Activated CD4-positive, alpha-beta T cell treated with anti-CD3 and anti-CD28 coated beads for 4 hours (primary cell): ENCODE measurements at places on chromosomes 3 and 15.

- DNase-seq: no peak
Measured at GRCh38 chr3:119601154-119601553, 3.5 kb downstream of the PLA1A start.

DNA sequence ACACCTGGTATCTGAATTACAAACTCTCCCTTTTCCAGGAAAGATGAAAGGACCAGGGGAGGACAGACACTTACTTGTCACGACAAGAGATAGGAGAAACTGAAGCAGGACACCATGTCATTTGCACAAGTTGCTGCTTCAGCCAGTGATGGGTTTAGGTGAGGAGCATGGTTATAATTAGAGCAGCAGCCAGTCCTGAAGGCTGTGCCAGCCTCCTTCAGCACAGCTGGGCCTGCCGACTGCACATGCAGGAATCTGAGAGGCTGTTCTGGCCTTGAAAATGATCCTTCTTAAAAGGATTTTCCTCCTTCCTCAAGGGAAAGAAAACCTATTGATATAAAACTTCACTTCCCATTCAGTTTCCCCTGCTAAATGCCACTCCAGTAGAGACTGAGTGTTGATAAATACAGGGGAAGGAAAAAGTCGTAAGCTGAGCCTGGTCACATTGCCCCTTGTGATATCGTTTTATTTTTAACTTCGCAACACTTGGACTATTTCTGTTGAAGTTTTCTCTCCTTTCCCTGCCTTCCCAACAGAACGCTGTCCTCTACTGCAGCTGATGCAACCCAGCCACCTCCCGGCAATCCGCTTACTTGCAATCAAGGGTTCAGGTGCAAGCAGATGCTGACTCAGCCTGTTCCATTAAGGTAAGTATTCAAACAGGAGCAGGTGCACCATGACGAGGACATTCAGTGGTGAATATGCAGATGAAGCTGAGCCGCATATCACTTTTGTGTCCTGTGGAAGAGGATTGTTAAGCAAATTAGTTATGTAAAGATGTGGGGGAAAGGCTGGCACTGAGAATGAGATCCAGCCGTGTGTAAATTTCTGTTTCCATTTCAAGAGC is at the start of gene FBXO40:
FBXO40 (plus strand) TSS at position 524 of the 847 bp plus-strand sequence. CDS start 27,197 bp downstream, outside the sequence.
- no peak for DNase-seq

DNA sequence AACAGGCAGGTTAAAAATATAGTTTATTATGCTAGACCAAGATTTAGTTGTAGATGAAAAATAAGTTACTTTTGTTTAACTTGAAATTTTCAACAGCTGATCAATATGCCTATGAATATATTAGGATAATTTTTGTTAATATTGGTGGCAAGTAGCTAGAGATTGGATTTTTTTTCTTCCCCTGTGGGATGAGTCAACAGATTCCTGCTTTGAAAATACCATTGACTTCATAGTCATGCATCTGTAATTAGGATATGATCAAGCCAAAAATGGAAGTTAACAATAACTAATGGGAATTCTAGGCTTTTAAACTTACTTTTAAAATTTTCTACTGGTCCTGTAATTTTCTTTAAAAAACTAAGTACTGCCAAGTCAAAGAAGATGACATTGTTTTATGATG is 211.7 kb downstream of the ZIC1 start:
- no peak for DNase-seq

GRCh38 chr3:159761848-159762635 is 226.6 kb upstream of the IL12A start:
- DNase-seq: no peak

- no peak for DNase-seq
Measured at GRCh38 chr3:109642025-109642424, 304.7 kb upstream of the DPPA4 start.

DNA sequence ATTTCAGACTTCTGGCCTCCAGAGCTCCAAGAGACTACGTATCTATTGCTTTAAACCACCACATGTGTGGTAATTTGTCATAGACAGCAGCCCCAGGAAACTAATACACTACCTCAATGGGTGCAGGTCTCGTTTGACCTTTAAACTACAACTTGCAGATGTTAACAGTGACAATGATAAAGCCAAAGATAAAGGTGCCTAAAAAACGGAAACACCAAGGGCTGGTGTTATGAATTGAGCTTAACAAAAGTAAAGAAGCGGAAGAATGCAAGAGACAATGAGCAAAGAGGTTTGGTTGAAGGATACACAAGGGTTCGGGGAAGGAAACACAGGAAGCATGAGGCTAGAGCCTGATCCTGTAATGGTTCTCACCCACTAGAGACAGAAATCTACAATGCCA is 50.8 kb downstream of the RFTN1 start:
- peak; percentile 20 for DNase-seq

DNA sequence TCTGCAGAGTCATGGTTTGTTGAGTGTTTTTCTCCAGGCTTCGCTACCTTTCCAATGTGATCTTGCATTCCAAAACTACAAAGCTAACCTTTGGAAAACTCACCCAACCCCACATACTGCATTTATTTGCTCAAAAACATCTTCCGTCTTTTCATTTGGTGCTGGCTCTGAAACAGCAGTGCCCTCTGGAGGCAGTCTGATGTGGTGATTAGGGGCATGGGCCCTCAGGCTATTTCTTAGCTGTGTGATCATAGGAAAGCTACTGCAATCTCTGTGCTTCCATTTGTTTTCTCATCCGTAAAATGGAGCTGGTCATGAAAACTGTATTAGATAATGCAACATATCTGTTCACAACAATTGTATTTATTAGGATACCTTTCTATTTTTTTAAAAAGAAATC is 47.0 kb downstream of the MTHFS start:
- DNase-seq: peak; percentile 5

DNA sequence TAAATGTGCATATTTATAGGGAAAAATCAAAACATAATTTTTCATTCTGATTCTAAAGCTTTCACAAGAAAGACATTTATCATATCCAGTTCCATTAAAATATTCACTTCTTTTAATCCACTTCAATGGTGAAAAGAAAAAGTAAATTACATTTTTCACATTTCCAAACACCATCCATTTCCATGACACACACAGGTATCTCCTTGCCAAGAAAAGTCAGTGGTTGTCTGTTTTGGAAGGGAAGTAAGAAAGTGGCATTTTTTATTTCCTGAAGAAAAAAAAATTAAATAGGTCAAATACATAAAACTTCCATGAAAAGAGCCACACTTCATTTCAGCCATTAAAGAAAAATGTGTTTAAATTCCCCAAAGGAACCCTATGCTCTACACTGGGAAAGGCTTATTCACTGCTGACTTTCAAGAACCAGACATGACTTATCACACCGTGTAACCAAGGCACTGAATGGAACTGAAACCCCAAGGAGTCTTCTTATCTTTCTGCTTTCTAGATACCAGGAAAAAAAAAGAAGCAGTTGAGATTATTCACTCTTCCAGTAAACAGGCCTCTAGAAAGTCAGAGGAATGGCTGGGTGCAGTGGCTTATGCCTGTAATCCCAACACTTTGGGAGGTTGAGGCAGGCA is 44.5 kb downstream of the OSBPL10 start:
- no peak for DNase-seq

- DNase-seq: no peak
Measured at GRCh38 chr3:153209596-153209995, 47.6 kb downstream of the RAP2B start.

- DNase-seq: no peak
Measured at GRCh38 chr3:14758959-14759358, 59.8 kb upstream of the FGD5 start.

- DNase-seq: peak; percentile 28
Measured at GRCh38 chr3:185825006-185825638, at the start of gene IGF2BP2. Gene IGF2BP2 (minus strand): TSS chr3:185825042. CDS start chr3:185824960, 82 bp downstream.

DNA sequence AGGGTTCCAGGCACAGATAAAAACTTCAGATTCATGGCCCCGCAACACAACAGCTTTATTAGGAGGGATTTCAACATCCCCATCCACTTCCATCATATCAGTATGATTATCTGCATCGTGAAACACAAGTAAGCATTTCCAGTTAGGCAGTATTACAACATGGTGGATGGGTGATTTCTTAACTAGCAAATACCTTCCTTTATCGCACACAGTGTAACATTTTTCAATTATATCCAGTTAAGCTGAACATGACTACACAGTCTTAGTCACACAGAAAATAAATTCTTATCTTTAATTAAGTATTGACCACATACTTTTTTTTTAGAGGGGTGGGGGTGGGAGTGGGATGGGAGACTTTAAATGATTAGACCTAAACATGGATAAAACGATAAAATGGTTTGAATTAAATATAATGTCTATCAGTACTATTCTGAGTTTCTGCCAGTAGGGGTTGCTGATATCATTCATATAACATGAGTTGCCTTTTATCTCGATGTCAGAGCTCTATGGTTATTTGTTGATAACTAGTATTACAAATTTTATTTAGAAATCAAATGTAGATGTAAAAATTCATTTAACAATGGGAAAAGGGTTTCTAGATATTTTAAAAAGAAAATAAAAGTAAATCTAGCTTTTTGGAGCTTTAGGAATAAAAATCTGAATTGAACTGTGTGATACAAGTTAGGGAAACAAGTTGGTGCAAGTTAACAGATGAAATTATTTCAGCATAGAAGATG is 146.6 kb downstream of the TBL1XR1 start:
- DNase-seq: no peak

DNA sequence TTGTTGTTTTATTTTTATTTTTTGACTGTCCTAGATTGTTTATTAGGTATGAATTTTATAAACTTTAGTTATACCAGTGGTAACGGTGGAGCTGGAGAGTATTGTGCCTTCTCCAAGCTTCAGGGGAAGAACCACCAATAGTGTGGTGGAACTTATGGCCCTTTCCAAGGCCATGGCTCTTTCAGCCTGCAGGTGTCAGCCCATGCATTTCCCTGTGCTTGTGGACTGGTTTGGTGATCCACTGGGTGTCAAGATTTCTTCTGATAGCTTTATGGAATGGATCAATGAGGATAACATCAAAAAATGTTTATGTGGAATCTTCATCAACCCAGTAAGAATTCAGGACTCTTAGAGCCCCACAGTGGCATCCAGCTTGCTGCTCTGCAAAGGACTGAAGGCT is 19.2 kb upstream of the SCAMP5 start:
- DNase-seq: no peak

GRCh38 chr3:30751610-30752299 is 142.7 kb downstream of the GADL1 start:
- peak; percentile 34 for DNase-seq

GRCh38 chr3:55189359-55189801 is 261.5 kb upstream of the LRTM1 start:
- no peak for DNase-seq

GRCh38 chr3:196149831-196150301 is 61.3 kb downstream of the ZDHHC19 start:
- DNase-seq: no peak

DNA sequence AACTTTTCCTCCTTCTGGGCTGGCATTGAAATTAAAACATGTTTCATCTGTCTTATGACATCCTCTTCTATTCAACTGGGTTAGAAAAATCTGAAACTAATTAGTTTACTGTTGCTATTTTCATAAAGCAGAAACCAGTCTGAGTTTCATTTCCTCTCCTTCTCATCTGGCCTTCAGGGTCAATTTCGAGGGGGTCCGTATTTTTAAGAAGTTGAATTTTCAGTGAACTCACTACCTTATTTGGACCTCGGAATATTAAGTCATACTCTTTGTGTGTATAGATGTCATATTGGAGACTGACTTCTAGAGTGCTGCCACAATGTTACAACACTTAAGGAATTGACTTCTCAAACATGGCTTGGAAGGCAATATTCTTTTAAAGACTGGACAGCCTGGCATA is 485.9 kb downstream of the SQOR start:
- DNase-seq: no peak

- DNase-seq: no peak
Measured at GRCh38 chr3:36364260-36364659, 16.0 kb upstream of the STAC start.

DNA sequence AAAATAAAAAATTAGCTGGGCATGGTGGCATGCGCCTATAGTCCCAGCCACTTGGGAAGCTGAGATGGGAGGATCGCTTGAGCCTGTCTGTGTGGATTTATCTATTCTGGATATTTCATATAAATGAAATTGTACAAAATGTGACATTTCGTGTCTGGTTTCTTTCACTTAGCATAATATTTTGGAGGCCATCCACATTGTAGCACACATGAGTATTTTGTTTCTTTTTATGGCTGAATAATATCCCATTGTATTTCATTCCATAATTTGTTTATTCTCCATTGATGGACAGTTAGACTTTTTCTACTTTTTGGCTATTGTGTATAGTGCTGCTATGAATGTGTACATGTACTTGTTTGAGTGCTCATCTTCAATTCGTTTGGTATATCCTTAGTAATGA is 52.9 kb upstream of the DYNC1LI1 start:
- no peak for DNase-seq

DNA sequence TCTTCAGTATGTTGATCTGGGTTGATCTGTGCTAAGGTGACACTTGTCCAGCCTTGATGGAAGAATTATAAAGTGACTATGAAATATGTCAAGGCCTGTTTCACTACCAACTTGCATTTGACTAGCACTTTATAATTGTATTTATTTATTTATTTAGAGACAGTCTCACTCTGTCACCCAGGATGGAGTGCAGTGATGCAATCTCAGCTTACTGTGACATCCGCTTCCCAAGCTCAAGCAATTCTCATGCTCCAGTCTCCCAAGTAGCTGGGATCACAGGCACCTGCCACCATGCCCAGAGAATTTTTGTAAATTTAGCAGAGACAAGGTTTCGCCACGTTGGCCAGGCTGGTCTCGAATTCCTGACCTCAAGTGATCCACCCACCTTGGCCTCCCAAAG is 25.5 kb upstream of the LACTB start:
- DNase-seq: no peak

DNA sequence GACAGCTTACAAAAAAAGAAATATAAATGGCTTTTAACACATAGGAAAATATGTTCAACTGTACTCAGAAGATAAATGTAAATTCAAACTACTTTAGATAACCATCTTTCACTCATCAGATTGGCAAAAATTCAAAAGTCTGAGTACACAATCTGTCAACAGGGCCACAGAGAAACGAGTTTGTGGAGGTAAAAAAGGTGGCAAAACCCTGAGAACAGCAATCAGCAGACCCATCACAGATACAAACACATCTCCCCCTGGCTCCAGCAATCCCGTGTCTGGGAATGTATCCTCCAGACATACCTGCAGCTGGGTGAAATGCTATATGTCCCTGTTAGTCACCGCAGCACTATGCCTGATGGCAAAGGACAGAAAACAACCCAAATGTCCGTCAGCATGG is 149.5 kb downstream of the OSBPL10 start:
- DNase-seq: no peak

GRCh38 chr3:148816981-148817525 is 10.6 kb upstream of the CPB1 start:
- no peak for DNase-seq

- DNase-seq: no peak
Measured at GRCh38 chr3:123089611-123090331, 22.9 kb downstream of the PDIA5 start.

DNA sequence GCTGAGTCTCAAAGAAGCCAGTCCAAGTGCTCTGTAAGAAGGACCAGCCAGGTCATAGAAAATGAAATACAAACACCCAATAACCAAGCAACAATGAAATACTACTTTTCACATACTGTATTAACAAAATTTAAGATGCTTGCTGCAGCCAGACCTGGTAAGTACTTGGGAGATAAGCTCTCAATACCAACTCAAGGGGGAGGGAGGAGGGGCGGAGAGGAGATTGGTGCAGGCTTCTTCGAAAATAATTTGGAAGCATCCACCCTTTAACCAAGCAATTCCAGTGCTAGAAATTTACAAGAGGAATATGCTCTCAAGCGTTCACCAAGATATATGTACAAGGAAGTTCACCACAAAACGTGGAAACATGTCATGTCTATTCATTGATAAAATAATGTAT is 7.6 kb upstream of the LRRC2 start:
- DNase-seq: no peak

GRCh38 chr15:92984161-92984560 is 84.0 kb downstream of the CHD2 start:
- DNase-seq: no peak
